ENCODE measurements at places on chromosomes 6 and 20. TPM values are rescaled to one million over a fixed set of nuclear protein-coding genes. Genes with fewer than 3 reads are reported as not detected.

Gene ANGPT4
- 0.81 TPM for total RNA-seq

- no peak for DNase-seq
Observed at GRCh38 chr6:15170126-15170525, 75.7 kb upstream of the JARID2 start.

DNA sequence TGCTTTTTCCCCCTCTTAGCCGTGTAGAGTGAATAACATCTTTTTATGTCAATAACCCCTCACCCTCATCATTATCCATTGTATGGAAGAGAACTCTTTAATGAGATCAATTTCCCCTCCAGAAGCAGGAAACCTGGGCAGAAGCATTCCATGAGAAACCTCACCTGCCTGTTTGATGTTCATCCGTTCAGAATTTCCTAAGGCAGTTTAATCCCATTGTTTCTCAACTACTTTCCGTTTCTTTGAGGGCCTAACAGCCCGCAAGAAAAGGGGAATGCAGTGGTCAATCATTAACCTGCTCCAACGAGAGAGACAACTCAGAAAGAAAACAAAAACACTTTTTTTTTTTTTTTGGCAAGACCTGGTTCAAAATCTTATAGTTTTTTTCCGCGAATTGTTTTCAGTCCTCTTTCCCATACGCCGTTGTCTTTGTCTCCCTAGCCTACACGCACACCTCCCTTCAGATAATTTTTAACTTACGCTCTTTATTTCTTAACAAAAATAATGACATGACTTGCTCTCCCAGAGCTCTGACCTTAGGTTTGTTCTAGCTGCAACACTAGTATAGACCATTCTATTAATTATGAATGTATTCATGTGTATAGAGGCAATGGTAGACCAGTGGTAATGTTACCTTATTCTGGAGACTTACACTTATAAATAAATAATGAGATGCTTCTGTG is 25.6 kb upstream of the ID4 start:
- no peak for DNase-seq

- no peak for DNase-seq
Observed at GRCh38 chr6:18985061-18985460, 597.9 kb downstream of the RNF144B start.

DNA sequence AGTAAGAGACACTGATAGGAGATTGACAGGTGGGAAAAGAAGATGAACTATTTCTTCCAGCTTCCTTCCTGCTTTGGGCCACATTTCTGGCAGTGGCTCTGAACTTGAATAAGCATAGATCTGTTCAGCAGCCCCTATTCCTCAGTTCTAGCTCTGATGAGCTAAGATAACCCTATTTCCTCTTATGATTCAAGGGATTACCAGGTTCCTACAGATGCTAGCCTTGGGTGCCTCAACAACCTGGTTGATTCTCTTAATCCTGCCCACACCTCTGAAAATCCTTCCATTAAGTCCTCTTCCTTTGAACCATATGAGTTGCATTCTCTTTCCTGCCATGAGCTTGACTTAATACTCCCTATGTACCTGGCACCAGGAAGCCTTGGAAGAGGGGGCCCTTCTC is 49.8 kb upstream of the MOCS1 start:
- DNase-seq, result no peak

Gene DEFB125
- total RNA-seq, result not detected

- DNase-seq, result no peak
Observed at GRCh38 chr6:127148511-127148910, 30.0 kb downstream of the RSPO3 start.

Gene SIRPB1
- total RNA-seq, result 11.6 TPM

- DNase-seq, result no peak
Observed at GRCh38 chr6:88764081-88764480, 199.3 kb downstream of the RNGTT start.

Gene ZSCAN23
- 2.2 TPM for total RNA-seq

Data from upper lobe of right lung (tissue), 1 donor.